Activated T-helper 17 cell treated with anti-CD3 and anti-CD28 coated beads, Interleukin-2, amount 50 U/mL, for 72 hours (primary cell): ENCODE measurements at places on chromosomes 5 and 9.

- no peak for ATAC-seq
Measured at GRCh38 chr9:21968331-21969010, 25.7 kb downstream of the CDKN2A start.

GRCh38 chr9:129287619-129288305, 109.7 kb upstream of the IER5L start:
- no peak for ATAC-seq

- ATAC-seq = no peak
Measured at GRCh38 chr9:98658951-98659351, 49.8 kb downstream of the GABBR2 start.

- ATAC-seq = no peak
Measured at GRCh38 chr5:73286896-73287295, 113.9 kb downstream of the TMEM174 start.

DNA sequence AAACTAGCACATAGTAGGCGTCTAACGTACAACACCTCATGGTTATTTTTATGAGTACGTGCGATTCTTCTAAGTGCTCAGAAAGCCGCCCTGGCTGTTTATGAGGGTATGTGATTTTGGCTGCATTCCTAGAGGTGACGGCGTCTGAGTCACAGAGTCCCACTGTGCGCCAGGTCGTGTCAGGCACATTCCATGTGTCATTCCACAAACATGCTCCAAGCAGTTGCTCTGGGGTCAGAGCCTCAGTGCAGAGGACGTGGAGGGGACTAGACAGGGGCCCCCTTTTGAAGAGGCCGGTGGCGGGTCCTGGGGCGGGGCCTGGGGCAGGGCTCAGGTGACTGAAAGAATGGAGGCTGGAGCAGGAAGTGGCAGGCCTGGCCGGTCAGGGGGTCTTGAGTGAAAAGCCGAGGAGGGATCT, 51.9 kb downstream of the NEK6 start:
- no peak for ATAC-seq

GRCh38 chr5:139149477-139150199, 48.5 kb downstream of the SIL1 start:
- peak; percentile 18 for ATAC-seq

GRCh38 chr9:116674210-116674980, 12.7 kb upstream of the TRIM32 start:
- no peak for ATAC-seq

GRCh38 chr9:126423142-126423915, 96.7 kb downstream of the MVB12B start:
- no peak for ATAC-seq

GRCh38 chr9:137106662-137107250, 7.8 kb downstream of the DPP7 start:
- no peak for ATAC-seq

GRCh38 chr9:72635197-72635596, 113.8 kb downstream of the TMC1 start:
- ATAC-seq = peak; percentile 88

DNA sequence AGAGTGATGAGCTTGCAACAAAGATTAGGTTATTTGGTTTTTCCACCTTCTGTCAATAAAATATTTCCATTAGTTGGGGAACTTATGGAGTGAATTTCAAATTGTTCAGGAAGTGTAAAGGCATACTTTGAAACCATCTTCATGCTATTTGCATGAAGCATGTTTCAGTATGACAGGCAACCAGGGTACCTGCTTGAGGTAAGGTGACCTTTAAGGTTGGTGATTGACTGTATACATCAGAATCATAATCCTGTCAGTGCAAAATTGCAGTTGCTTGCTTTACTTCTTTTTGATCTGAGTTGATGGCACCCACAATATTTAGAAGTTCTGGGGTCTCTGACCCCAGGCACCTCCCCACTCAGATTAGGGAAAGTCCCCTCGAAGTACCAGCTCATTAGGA, 26.0 kb upstream of the TMEM171 start:
- peak; percentile 79 for ATAC-seq

DNA sequence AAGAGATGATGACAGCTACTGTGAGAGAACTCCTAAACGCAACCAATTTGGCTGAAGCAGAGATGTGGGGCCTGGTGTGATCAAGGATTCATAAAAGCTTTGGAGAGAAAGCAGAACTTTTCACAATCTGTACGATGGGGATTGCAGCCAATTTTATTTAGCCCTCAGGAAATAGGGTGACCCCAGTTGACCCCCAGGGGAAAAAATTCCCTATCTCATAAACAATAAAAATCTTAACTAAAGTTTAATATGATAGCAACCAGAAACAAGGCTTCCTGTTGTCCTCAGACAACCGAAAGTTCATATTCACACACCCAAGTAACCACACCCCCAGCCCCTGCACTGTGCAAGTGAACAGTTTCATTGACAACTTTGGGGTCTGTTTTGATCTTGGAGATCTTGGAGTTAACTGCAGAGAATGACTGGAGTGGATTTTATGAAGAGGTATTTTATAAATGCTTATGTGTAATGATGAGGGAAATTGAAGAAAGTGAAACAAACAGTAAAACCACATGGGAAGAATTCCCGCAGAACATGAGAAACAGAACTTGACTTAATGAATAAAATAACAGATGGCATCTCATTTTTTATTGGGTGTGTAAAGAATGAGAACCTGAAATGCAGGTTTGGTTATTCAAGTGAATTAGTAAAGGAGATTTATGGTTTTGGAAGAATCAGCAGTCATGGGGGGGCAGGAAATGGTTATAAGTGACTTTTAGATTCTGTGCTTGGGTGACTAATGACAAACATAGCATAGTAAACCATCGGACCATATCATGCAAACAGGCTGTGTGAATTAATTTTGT, 94.5 kb downstream of the PDE4D start:
- ATAC-seq = peak; percentile 77

GRCh38 chr9:97518909-97519307, 17.4 kb downstream of the TMOD1 start:
- no peak for ATAC-seq

DNA sequence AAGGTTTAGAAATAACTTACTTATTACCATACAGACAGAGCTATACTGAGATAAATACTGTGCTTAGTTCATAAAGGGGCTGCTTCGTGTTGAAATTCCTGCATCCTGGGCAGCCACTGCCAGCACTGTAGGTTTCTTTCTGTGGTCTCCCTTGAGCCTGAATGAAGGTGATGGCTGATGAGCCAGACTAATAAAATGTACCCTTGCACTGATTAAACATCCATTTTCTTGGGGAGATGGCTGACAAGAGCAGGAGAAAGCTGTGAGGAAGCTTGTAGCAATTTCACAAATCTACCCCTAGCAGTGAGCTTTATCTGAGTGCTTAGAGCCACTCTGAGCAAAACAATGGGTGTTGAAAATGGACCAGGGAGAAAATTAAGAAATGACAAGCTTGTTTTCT, 23.3 kb upstream of the ZSWIM6 start:
- no peak for ATAC-seq

DNA sequence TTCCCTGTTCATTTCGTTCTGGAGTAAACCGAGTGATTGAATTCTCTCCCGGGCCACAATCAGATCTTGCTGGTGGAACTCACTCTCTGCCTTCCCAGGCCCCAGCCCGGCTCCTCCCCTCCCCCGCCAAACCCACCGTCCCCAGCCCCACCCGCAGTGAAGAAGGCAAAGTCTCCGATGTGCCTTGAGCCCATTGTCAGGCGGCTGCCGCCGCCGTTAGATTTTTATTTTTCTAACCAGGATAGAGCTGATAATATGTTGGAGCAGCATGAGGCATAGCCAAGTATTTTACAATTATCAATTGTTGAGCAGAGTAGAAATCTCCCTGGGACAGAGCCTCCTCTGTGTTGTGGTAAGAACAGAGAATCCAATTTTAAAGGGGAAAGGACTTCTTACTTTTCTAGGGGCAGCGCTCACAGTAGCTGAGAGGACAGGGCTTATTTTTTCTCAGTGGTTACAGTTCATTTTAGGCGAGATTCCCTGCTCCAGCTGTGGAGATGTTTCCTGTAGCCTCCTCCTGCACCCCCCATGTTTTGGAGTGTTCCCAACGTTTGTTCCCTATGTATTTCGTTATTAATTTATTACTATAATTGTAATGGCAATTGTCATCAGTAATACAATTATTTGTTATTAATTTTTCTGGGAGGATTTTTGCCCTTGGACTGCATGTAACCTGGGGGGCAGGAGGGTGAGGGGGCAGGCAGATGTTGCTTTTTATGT, 1.3 kb downstream of the PSAT1 start:
- no peak for ATAC-seq

- no peak for ATAC-seq
Measured at GRCh38 chr9:12775679-12776512, 1.1 kb downstream of the LURAP1L start.

GRCh38 chr9:24912767-24913166, 367.1 kb upstream of the IZUMO3 start:
- ATAC-seq = no peak

GRCh38 chr5:53211799-53212198, 102.2 kb upstream of the MOCS2 start:
- ATAC-seq = peak; percentile 89

DNA sequence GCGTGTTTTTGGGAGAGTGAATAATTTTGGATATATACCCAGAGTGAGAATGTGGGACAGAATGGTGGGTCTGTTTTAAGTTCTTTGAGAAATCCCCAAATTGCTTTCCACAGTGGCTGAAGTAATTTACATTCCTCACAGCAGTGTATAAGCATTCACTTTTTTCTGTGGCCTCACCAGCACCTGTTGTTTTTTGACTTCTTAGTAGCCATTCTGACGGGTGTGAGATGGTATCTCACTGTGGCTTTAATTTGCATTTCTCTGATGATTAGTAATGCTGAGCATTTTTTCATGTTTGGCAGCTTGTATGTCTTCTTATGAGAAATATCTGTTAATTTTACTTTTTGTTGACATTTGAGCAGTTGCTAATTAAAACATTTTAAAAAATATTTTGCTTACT, 9.4 kb upstream of the SPATA31D1 start:
- ATAC-seq = no peak

DNA sequence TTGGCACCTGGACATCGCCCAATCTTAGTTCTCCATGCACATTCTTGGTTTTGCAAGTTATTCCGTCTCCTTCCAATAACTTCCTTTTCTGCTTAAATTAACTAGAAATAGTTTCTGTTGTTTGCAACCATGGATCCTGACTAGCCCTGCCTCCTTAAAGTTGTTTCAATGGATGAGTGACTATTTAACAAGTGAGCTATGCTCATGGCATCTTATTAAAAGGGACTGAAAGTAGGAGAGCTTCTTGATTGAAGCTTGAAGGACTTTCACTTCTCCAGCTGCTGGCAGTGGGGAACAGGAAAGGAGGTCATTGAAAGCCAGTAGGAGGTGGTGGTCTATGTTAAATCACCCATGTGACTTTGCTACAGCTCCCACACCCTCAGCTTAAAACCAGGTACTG, 466.8 kb downstream of the ARHGEF28 start:
- ATAC-seq = no peak

DNA sequence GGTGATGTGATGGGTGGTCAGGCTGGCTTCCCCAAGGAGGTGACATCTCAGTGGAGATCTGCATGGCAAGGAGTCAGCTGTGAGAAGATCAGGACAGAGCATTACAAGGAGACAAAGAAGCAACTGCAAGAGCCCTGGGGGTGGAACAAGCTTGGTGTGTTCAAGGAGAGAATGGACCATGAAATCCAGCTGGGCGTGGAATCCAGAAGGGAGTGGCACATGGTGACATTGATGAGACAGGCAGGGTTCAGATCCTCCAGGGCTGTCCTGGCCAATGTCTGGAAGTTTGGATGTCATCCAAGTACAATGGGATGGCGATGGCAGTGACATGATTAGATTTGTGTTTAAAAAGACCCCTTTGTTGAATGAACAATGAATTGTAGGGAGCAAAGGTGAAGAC, 175.6 kb downstream of the MACROH2A1 start:
- ATAC-seq = no peak

DNA sequence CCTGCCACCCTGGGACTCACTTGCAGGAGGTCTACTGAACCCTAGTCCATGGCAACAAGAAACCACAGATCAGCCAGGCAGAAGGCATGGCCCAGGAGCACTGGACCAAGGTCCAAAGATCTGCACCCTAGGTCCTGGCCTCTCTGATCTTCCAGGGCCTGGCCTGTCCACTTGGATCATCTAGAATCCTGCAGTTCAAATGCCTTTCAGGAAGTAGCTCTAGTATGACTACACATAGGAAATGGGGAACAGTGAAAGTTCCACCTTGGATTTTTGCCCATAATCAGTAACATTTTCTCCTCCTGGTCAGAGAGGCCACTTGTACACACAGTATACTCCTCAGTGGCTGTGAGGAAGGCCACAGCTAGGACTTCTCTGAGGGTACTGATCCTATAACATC, 11.5 kb downstream of the ANXA6 start:
- ATAC-seq = no peak

- ATAC-seq = no peak
Measured at GRCh38 chr5:136211282-136212040, 18.5 kb upstream of the SMIM32 start.

GRCh38 chr9:19967216-19967887, 178.5 kb upstream of the SLC24A2 start:
- no peak for ATAC-seq

- no peak for ATAC-seq
Measured at GRCh38 chr5:148267962-148268361, 632 bp upstream of the SPINK13 start.

DNA sequence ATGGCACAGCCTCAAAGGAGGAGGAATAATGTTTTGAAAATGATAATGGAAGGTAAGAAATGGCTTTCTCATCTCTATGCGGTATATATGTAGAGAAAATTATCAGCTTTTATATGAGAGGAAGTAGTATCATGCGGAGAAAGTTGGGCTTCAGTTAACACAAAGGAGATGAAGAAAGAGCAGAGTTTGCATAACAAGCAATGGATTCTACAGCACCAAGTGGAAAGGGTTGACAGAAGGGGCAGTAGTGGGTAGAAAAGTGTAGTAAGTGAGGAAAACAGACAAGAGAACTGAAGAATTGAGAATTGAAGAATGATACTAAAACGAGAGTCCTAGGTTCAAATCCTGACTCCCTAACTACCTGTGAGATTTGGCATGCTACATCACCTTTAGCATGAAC, 51.0 kb downstream of the GNG10 start:
- ATAC-seq = no peak

- ATAC-seq = no peak
Measured at GRCh38 chr5:156273325-156273724, 53.6 kb upstream of the SGCD start.

DNA sequence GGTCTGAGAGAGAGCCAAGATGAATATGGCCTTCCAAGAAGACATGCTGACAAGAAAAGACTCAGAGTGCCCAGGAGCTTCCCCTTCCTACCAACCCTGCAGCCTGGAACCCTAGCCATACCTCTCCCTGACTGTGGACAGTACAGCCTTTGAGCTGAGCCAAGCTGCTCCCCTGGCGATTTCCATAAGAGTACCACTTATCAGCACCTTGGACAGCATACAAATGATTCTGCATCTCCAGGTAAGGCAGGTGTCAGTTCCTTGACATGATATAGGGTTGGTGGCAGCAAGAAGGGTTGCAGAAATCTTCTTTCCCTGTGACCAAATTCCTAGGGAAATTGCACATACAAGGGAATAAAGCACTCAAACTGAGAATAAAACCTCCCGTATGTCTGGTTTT, 58.3 kb downstream of the MFAP3 start:
- no peak for ATAC-seq
